ENCODE measurements at places on chromosomes 7 and 10. TPM values are rescaled to one million over a fixed set of nuclear protein-coding genes. Genes with fewer than 3 reads are reported as not detected.
A peak's percentile ranks its signal among the peaks of the same experiment; 100 is the strongest.

The SVIL gene
- total RNA-seq, result 10.1 TPM

The TSPAN15 gene
- 1.9 TPM for total RNA-seq

The AKR1C4 gene
- not detected for total RNA-seq

GRCh38 chr10:85600026-85600743 lies 766.4 kb downstream of the GRID1 start:
- no peak overlapping the region for H3K27ac ChIP-seq
- peaks cover 10% of the 10 kb centered on the region for H3K4me1 ChIP-seq
- peaks cover 22% of the 10 kb centered on the region for H3K27me3 ChIP-seq
- DNase-seq, result peak; percentile 30

The ASB4 gene
- total RNA-seq, result not detected

GRCh38 chr10:28732091-28732490 lies 54.8 kb downstream of the BAMBI start:
- no peaks in the 10 kb centered on the region for H3K27me3 ChIP-seq
- H3K4me3 ChIP-seq, result no peak overlapping the region
- peaks cover 1% of the 10 kb centered on the region for H3K4me1 ChIP-seq
- no peak for DNase-seq

The LRWD1 gene
- 30.5 TPM for total RNA-seq

DNA sequence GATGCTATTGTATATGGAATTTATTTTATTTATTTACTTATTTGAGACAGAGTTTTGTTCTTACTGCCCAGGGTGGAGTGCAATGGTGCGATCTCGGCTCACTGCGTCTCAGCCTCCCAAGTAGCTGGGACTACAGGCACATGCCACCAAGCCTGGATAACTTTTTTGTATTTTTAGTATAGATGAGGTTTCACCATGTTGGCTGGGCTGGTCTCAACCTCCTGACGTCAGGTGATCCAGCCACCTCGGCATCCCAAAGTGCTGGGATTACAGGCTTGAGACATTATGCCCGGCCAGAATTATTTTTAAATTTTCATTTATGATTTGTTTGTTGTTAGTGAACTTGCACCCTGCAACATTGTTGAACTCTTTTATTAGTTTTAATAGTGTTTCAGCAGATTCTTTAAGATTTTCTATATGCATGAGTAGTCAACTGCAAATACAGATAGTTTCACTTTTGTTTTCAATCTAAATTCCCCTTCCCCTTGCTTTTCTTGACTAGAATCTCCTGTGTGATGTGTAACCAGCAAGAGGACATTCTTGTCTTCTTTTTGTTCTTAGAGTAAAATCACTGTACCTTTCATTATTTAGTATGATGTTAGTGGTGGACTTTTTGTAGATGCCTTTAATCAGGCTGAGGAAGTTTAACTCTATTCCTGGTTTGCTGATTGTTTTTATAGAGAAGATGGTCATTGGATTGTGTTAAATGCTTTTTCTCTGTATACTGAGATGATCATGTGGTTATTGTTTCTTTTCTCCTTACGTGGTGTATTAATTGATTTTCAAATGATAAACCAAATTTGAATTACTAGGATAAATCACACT lies 27.8 kb downstream of the ZNF33A start:
- H3K27ac ChIP-seq, result peak overlapping the region; percentile 96
- peaks cover 67% of the 10 kb centered on the region for H3K36me3 ChIP-seq
- peaks cover 18% of the 10 kb centered on the region for H3K4me1 ChIP-seq
- DNase-seq, result no peak
- H3K27me3 ChIP-seq, result no peaks in the 10 kb centered on the region

GRCh38 chr10:44173608-44173894 lies 211.3 kb downstream of the CXCL12 start:
- no peaks in the 10 kb centered on the region for H3K27me3 ChIP-seq
- H3K36me3 ChIP-seq, result no peaks in the 10 kb centered on the region
- no peaks in the 10 kb centered on the region for H3K4me1 ChIP-seq
- H3K27ac ChIP-seq, result no peak overlapping the region
- no peak overlapping the region for H3K4me3 ChIP-seq

The CAV2 gene
- total RNA-seq, result not detected
